ENCODE measurements at places on chromosomes 7 and 10. TPM values are rescaled to one million over a fixed set of nuclear protein-coding genes. Genes with fewer than 3 reads are reported as not detected.

GRCh38 chr7:28114056-28114455, 66.5 kb downstream of the JAZF1 start:
- DNase-seq = no peak
- H3K4me3 ChIP-seq = no peak overlapping the region
- no peaks in the 10 kb centered on the region for H3K27me3 ChIP-seq
- no peak overlapping the region for H3K27ac ChIP-seq
- no peaks in the 10 kb centered on the region for H3K36me3 ChIP-seq

GRCh38 chr7:159031750-159032149, 112.9 kb downstream of the VIPR2 start:
- H3K36me3 ChIP-seq = no peaks in the 10 kb centered on the region
- H3K4me3 ChIP-seq = peak overlapping the region; percentile 64
- no peaks in the 10 kb centered on the region for H3K4me1 ChIP-seq
- DNase-seq = peak; percentile 24
- H3K27ac ChIP-seq = no peak overlapping the region

DNA sequence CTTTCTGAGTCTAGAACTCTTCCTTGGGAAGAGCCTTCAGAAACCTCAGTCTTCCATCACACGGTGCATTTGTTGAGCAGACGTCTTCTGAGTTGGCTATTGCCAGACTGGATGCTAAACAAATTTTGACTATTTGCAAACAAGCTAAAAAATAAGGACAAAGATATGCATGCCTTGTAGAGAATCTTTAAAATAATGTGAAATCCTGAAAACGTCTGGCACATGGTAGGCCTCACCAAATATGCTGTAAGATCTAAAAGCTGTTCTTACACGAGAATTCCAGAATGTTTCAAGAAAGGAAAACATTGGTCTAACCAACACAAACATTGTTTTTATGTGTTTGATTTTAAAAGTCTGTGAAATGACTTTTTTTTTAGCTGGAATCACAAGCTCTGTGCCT, 11.3 kb downstream of the ZNF467 start:
- no peak overlapping the region for H3K27ac ChIP-seq
- H3K36me3 ChIP-seq = no peaks in the 10 kb centered on the region
- H3K27me3 ChIP-seq = peaks cover 51% of the 10 kb centered on the region
- no peak overlapping the region for H3K4me3 ChIP-seq

- no peak overlapping the region for H3K27ac ChIP-seq
- no peaks in the 10 kb centered on the region for H3K36me3 ChIP-seq
- H3K27me3 ChIP-seq = no peaks in the 10 kb centered on the region
- no peak for DNase-seq
Measured at GRCh38 chr7:69318794-69319193, 279.5 kb upstream of the AUTS2 start.

DNA sequence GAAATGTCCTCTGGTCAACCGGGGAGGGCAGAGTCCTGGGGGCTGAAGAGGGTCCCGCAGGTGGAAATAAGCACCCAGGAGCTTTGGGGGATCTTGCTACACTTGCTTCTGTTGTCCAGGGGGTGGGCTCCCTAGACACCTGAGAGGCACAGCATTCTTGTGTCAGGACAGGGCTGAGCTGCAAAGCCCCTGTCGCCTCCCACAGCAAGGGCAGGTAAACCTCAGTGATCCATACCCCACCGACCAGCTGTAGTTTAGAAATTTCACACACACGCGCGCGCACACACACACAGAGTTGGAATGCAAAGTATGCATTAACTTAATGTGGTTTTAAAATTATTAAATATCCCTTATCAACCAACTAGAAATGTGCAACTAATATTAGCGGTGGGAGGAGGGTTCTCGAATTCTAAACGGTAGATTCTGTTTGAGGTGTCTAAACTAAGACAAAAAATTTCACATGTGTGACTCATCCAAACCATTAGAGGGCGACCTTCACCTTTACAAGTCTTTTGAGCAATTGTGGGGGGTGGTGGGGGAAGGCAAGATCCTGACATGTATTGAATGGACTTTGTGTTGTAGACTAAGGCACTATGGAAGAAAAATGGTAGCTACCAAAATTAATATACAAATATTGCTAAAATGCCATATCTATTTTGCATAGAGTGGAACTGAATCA, 34.3 kb upstream of the PTF1A start:
- no peaks in the 10 kb centered on the region for H3K36me3 ChIP-seq
- peak; percentile 33 for DNase-seq
- H3K27me3 ChIP-seq = no peaks in the 10 kb centered on the region
- no peak overlapping the region for H3K4me3 ChIP-seq

DNA sequence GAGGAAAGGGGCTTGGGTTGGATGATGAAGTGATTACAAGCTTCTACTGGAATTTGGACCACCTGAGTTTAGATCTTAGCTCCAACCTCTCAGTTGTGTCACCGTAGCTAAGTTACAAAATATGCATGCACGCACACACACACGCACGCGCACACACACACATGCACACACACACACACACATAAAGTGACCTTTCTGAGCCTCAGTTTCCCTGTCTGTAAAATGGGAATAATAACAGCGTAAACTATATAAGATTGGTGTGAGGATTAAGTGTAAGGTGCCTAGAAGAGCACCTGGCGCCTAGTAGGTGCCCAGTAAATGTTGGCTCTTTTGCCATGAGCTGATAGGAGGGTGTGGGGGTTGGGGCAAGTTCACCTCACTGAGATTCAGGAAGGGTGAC, 12.6 kb upstream of the AQP1 start:
- no peaks in the 10 kb centered on the region for H3K36me3 ChIP-seq
- no peaks in the 10 kb centered on the region for H3K27me3 ChIP-seq
- no peak overlapping the region for H3K4me3 ChIP-seq
- no peak for DNase-seq

- no peak for DNase-seq
- no peaks in the 10 kb centered on the region for H3K27me3 ChIP-seq
- no peaks in the 10 kb centered on the region for H3K36me3 ChIP-seq
- no peak overlapping the region for H3K4me3 ChIP-seq
Measured at GRCh38 chr10:116043304-116043703, 229.7 kb downstream of the GFRA1 start.

DNA sequence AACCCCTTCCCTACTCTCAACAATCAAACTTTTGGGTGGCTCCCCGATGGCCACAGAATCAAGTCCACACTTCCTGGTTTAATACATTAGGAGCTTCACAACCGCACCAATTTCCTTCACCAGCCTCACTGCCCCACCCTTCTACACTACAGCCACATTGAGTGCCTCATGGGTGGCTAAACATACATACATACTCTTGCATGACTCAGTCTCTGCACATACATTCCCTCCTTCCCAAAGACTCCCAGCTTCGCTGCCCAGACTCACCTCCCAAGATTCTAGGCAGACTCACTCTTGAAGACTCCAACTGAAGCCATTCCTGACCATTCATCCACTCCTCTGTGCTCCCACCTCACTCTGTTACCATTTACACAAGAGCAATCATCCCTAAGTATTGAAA, 15.9 kb downstream of the VPS41 start:
- H3K36me3 ChIP-seq = peaks cover 15% of the 10 kb centered on the region
- no peak for DNase-seq
- H3K27me3 ChIP-seq = no peaks in the 10 kb centered on the region
- H3K27ac ChIP-seq = no peak overlapping the region
- no peak overlapping the region for H3K4me3 ChIP-seq
- H3K4me1 ChIP-seq = no peaks in the 10 kb centered on the region

GRCh38 chr7:93018716-93019115, 99.1 kb downstream of the SAMD9 start:
- H3K27ac ChIP-seq = no peak overlapping the region
- H3K27me3 ChIP-seq = no peaks in the 10 kb centered on the region
- H3K36me3 ChIP-seq = 0 out of 2 replicates have a peak, but pooled peaks cover 6% of the 10 kb centered on the region
- H3K4me1 ChIP-seq = no peaks in the 10 kb centered on the region
- no peak overlapping the region for H3K4me3 ChIP-seq
- no peak for DNase-seq

DNA sequence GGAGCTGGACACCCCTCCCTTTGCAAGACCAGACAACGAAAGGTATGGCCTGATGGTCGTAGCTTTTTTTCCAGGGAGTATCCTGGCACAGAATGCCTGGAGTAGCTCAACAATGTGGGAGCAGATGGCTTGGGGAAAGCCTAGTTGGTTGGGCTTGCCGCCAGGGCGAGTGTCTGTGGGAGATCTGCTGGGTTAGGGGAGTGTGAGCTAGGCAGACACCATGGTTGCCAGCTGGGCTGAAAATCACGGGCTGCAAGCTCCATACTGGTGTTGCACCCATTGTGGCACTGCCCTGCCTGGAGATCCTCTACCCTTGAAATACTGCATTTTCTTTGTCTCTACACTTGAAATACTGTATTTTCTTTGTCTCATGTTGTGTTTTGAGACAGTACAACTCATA, 538.3 kb downstream of the PCDH15 start:
- DNase-seq = no peak
- H3K27me3 ChIP-seq = no peaks in the 10 kb centered on the region
- no peak overlapping the region for H3K4me3 ChIP-seq
- H3K27ac ChIP-seq = no peak overlapping the region
- H3K36me3 ChIP-seq = no peaks in the 10 kb centered on the region

GRCh38 chr10:129568583-129569344, 101.7 kb downstream of the MGMT start:
- H3K4me1 ChIP-seq = no peaks in the 10 kb centered on the region
- H3K27me3 ChIP-seq = no peaks in the 10 kb centered on the region
- DNase-seq = no peak
- H3K4me3 ChIP-seq = no peak overlapping the region
- no peak overlapping the region for H3K27ac ChIP-seq

Gene SUN3
- total RNA-seq = not detected

Gene CUBN
- total RNA-seq = 0.26 TPM

Gene AKR1C2
- 0.83 TPM for total RNA-seq

Gene WDFY4
- not detected for total RNA-seq

Gene ZNF467
- 0.31 TPM for total RNA-seq

Gene INPP5A
- 19.1 TPM for total RNA-seq
